Frontal cortex (tissue), 4 donors: ENCODE measurements at places on chromosomes 6 and 20. TPM values are rescaled to one million over a fixed set of nuclear protein-coding genes. Genes with fewer than 3 reads are reported as not detected.

IL17F gene
- not detected for total RNA-seq

TMEM14B gene
- 58.3 TPM for total RNA-seq

TDRD6 gene
- 0.41 TPM for total RNA-seq

DNA sequence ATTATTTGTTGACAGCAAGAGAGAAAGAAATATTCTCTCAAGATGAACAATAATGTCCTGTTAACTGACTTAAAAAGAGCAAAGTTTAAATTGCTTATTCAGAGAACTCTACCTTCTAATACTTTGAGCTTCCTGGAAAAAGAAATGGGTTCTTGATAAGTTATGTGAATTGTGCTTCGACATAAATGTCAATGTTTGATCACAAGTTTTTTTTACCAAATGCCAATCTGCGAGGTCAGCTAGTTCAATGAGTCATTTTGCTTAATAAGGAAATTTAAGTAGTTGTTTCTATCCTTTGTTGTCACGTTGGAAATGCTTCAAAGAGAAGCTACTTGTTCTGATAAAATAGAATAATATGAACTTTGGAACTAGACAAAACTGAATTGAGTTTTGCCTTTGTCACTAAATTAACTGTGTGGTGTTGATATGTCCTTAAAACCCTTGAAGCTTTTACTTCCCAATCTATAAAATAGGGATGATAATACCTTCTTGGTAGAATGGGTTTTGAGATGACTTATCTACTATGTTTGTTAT is 642.1 kb upstream of the FLRT3 start:
- no peak for DNase-seq

DNA sequence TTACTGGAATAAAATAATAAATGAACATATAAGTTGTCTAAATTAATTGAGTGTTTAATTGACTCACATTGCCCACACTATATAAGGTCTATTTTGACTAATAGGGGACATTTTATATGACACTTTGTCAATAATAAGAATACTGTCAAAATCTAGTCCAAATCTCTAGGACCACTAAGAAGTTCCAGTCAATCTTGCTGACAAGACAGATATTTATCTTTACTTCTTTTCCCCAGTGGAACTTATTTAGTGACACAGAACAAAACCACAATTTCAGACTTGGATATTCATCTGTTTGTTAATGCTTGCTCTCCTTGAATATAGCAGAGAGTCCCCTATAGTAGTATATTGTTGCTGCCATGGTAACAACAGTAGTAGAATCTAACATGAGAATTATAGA is 954.6 kb upstream of the MANEA start:
- no peak for DNase-seq

GRCh38 chr6:129598244-129599187 is 111.5 kb downstream of the ARHGAP18 start:
- DNase-seq = no peak
